ENCODE measurements at places on chromosomes 1 and 21.

GRCh38 chr1:154822717-154823116, 47.4 kb downstream of the KCNN3 start:
- DNase-seq = no peak

GRCh38 chr1:63635681-63636080, 42.5 kb downstream of the PGM1 start:
- no peak for DNase-seq

- DNase-seq = no peak
These were observed 114.3 kb downstream of the DHRS3 start for GRCh38 chr1:12503709-12504108.

- no peak for DNase-seq
These were observed 4.1 kb downstream of the ZNF362 start for GRCh38 chr1:33260439-33260838.

GRCh38 chr1:22255341-22256212, 112.7 kb upstream of the WNT4 start:
- no peak for DNase-seq

DNA sequence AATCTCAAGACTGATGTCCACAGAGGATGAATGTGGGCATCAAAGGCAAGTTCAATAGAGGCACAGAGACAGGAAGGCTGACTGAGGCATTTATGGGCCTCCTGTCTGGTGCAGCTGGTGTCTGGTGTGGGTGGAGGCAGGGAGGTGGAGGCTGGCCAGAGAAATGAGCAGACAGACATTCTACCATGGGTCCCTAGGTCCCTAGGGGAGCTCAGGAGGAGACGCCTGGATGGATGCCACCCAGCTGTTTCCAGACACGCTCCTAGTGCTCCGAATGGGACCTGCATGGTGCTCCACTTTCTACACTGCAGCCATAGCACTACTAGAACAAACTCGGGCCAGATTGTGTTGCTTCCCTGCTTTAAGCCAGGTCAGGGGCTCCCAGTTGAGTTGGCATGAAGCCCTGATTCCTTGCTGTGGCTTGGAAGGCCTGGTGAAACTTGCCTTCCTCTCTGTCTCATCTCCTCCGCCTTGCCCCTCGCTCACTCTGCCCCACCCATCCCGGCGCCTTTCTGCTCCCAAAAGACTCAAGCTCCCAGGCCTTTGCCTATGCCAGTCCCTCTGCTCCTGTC, 25.3 kb downstream of the PADI2 start:
- DNase-seq = no peak

DNA sequence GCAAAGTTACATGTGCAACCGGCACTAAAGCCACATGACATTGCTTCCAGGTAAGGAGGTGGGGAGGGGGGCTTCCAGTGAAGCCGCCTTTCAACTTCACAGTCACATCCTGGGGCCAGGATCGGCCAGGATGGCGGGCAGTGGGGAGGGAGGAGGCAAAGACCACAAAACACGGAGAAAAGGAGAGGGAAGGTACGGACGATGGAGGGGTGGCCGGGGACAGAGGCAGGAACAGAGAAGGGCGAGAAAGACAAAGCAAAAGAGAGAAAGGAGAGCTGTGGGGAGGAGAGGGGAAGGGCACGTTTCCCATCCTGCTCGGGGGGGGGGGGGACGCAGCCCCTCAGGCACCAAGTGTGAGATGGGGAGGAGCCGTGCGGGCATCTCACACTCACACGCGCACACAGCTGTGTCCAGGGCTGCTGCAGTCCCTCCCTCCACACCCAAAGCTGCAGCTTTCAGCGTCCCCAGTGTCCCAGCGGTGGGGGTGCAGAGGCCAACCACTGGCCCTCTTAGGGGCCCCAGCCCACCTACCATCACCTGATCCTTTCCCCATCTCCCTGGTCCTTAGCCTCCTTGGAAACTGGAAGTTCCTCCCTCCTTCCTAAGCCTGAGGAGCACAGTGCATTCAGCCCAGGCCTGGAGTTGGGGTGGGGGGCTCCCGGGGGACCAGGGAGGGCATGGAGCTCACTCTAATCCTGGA, 2.4 kb downstream of the SH2D5 start:
- DNase-seq = peak; percentile 40

- DNase-seq = no peak
These were observed 43.2 kb downstream of the CACNA1S start for GRCh38 chr1:201068976-201069375.

- no peak for DNase-seq
These were observed 10.0 kb downstream of the LRRC53 start for GRCh38 chr1:74502432-74502831.

GRCh38 chr1:15816674-15817073, 9.2 kb upstream of the UQCRHL start:
- no peak for DNase-seq

DNA sequence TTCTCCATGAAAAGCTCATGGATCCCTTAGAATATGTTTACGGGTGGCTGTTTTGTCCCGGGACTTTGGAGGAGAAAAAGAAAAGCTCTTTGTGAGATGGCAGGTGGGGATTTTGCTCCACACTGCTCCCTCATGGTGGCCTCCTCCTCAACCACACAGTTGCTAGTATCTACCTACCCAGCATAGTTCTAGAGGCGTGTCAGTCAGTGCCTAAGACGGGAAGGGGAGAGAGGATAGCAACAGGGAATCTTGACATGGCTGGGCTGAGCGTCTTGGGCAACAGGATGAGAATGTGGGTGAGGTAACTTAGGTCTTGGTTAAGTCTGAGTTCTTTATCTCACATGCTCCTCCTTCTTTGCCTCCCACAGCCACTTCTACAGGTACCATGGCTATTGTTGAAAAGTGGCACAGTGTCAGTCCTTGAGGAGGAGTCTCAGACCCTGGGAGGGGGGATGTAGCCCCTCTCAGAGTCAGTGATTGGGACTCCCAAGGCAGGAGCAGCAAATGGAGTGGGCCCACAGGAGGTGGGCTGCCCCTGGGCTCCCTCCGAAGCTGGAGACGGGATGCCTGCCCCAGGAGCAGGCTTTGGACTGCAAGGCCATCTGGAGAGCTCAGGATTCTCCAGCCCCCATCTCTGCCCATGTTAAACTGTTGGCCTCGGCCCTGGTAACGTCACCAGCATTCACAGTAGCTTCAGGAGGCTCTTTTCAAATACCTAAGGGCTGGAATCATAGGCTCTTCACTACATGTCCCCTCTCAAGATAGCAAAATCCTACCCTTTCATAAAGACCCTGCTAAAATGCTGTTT, 75.4 kb downstream of the TENT5C start:
- DNase-seq = no peak

GRCh38 chr1:22350171-22350923, 101.3 kb upstream of the ZBTB40 start:
- no peak for DNase-seq

DNA sequence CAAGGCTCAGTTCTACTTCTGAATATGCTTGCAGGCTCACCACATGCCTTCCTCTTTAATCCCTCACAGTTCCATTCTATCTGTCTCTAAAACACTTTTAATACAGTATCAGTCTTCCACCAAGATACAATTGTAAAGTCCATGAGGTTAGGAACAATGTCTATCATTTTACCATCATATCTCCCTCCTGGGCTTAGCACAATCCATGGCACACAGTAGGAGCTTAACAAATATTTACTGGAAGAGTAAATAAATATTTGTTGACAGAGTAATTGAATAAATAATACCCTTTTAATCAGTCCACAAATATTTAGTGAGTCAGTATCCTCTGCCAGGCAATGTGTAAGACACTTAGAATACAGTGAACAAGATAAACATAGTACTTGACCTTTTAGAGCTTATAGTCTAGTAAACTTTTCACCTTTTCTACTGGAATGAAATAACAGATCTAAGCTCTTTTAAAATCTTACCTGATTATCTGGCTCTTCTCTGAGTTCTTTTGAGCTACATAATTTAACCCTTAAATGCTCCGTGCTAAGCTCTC, 12.7 kb upstream of the GADD45A start:
- no peak for DNase-seq

GRCh38 chr1:62131093-62131725, 63.4 kb upstream of the L1TD1 start:
- DNase-seq = peak; percentile 58

DNA sequence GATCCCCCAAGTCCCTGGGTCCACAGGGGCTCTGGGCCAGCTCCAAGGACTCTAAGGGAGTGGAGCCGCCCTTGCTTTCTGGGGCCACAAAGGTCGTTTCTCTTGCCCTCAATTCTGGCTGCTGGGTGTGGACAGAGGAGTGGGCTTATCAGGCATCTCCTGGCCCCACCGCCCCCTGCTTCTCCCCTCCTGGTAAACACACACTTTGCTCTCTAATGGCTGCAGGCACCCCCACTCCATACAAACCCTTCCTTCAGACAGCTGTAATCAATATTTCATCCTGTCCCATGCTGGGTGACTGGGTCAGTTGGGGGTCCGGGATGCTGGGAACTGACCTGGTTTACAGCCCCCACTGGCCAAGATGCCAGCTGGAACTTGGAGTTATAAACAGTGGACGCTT, 67.5 kb downstream of the PRDM16 start:
- no peak for DNase-seq

GRCh38 chr1:184545601-184546000, 158.8 kb downstream of the C1orf21 start:
- DNase-seq = no peak

DNA sequence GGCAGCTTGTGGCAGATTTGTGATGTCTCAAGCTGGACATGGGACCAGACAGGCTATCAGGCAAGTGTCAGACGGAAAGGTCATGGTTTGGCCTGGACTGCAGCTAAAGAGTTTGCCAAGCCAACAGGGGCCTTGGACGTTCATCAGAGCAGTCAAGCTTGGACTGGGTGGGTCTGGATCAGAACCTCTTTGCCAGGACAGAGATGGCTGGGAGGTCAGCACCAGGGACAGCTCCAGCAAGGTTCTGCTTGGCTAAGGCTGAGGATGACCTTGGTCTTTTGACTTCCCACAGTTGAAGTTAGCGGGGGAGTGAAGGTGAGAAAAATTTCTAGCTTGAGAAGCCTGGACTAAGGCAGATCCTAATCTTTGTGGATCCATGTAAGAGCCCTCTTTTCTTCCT, 68.1 kb downstream of the GRIK3 start:
- peak; percentile 49 for DNase-seq

- no peak for DNase-seq
These were observed 2.9 kb downstream of the MROH9 start for GRCh38 chr1:170938281-170938680.

GRCh38 chr1:12255913-12256312, 26.1 kb downstream of the VPS13D start:
- DNase-seq = no peak

GRCh38 chr1:47853059-47853458, 144.1 kb downstream of the TRABD2B start:
- DNase-seq = no peak

GRCh38 chr1:98482611-98483010, 178.9 kb upstream of the SNX7 start:
- no peak for DNase-seq

- DNase-seq = no peak
These were observed 269.4 kb downstream of the PTPRU start for GRCh38 chr1:29505532-29506220.

- DNase-seq = no peak
These were observed 22.3 kb downstream of the FMO2 start for GRCh38 chr1:171207377-171207776.

- no peak for DNase-seq
These were observed 2.9 kb downstream of the CD247 start for GRCh38 chr1:167515461-167515860.

DNA sequence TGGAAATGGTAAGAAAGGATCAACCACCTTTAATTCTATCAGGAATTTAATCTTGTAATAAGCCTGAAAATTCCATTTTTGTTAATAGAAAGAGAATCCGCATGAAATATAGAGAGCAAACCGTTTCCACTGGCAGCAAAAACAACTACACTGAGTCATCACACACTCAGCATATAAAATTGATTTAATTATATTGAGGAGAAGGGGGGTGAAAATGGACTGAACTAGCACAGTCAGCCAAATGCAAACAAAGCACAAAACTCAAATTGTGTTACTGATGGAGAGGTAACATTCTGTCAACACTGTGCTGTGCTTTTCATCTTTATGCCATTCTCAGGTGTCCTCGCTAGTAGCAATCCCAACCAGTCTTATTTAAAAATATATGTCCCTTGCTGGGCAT, 1583.9 kb downstream of the MRPL39 start:
- no peak for DNase-seq

DNA sequence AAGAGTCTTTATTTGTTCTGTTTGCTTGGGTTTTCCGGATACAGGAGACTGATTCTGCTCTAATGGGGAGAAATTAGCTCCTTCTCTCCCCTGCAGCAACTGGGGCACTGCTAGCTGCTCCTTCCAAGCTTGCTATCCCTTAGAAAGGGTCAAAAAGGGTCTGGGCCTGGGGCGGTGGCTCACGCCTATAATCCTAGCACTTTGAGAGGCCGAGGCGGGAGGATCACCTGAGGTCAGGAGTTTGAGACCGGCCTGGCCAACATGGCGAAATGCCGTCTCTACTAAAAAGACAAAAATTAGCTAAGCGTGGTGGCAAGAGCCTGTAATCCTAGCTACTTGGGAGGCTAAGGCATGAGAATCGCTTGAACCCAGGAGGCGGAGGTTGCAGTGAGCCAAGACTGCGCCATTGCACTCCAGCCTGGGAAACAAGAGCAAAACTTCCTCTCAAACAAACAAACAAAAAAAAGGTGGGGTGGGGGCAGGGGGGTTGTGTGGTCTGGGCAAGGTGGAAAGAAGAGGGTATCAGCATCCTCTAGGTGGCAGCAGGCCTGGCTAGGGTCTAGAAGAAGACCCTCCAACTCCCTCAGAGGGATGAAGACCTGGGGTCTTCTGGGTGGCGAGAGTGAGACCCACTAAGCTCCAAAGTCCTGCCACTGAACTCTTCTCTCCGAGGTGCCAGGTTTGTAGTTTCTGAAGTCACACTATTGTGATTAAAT, 15.4 kb upstream of the TBX15 start:
- DNase-seq = no peak

DNA sequence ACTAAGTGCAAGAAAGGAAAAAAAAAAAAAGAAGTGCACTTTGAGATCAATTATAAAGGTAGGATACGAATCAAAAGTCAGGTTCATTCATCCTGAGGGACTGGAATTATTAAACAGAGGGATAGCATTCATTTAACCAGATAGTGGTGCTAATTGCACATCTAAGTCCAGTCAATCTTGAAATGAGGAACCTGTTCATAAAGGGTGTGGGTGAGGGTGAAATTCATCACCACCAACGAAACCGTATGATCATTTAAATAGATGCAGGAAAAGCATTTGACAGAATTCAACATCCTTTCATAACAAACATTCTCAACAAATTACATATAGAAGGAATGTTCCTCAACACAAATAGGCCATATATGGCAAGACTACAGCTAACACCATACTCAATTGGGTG, 5.6 kb downstream of the CTSS start:
- no peak for DNase-seq

GRCh38 chr1:21612057-21612456, 57.1 kb downstream of the RAP1GAP start:
- DNase-seq = no peak

GRCh38 chr1:73903092-73903491, 294.9 kb downstream of the LRRIQ3 start:
- no peak for DNase-seq

GRCh38 chr1:17790383-17791054, 35.4 kb downstream of the ACTL8 start:
- DNase-seq = no peak

DNA sequence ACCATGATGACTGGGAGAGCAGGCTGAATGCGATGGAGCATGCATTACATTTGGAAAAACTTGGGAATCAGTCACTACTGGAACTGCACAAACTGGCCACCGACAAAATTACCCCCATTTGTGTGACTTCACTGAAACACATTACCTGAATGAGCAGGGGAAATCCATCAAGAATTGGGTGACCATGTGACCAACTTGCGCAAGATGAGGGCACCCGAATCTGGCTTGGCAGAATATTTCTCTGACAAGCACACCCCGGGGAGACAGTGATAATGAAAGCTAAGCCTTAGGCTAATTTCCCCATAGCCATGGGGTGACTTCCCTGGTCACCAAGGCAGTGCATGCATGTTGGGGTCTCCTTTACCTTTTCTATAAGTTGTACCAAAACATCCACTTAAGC, 9.1 kb downstream of the SNIP1 start:
- DNase-seq = no peak
